ENCODE measurements at places on chromosomes 7 and 10.
A peak's percentile ranks its signal among the peaks of the same experiment; 100 is the strongest.

GRCh38 chr10:126170776-126171175 is 217.5 kb downstream of the ADAM12 start:
- DNase-seq, result no peak

- DNase-seq, result no peak
These were observed 448.6 kb upstream of the NRP1 start for GRCh38 chr10:33783078-33783477.

DNA sequence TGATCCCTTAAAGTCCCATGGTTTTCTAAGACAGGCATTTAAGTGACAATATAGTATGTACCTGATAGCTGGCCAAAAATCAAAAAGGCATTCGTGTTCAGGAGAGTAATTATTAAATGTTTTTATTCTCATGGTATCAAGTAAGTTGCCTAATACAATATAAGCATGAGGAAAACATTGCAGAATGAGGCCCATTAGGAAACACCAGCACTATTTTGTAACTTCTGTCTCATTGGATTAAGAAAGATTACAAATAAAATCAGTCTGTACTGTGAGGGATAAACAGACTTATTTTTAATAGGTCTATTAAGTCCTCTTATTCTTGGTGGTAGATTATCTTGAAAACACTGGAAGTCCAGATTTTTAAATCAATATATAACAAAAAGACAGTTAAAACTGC is 110.1 kb downstream of the SNX13 start:
- no peak for DNase-seq

DNA sequence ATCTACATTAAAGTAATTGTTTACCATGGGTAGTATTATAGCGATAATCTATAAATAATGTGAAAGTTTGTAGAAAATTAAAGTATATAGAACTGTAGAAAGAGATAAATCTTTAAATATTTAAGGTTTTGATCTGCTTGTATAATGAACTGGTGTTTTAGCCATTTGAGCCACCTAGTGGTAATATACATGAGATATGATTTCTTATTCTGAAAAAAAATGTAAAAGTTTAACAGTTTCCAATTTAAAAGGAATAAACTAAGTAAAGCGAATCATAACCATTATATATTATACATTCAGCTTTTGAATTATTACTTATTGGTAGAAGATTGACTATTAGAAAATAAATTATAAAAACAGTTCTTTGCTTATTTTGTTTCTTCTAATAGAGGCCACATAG is 91.2 kb downstream of the OTUD1 start:
- no peak for DNase-seq

GRCh38 chr10:132237871-132238270 is 51.1 kb downstream of the DPYSL4 start:
- DNase-seq, result no peak

DNA sequence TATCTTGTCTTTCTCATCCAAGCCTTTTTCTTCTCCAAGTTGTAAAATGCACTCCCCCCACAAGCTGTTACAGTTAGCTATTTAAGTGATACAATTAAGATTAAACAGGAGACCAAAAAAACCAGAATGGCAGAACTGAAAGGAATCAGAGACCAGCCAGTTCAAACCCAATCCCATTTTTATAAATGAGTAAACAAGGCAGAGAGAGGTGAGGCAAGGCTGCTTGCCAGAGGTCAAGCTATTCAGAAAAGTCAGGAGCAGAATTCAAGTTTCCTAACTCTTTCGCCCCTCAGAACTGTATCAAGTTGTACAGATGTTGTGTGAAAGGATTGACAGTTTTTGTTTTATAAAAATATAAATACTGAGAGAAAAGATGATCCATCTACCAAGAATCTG is 90.2 kb downstream of the ZFAND4 start:
- DNase-seq, result no peak

GRCh38 chr10:248307-248706 is 113.1 kb downstream of the ZMYND11 start:
- DNase-seq, result no peak

GRCh38 chr10:100146875-100147650 is 38.8 kb downstream of the ERLIN1 start:
- no peak for DNase-seq

DNA sequence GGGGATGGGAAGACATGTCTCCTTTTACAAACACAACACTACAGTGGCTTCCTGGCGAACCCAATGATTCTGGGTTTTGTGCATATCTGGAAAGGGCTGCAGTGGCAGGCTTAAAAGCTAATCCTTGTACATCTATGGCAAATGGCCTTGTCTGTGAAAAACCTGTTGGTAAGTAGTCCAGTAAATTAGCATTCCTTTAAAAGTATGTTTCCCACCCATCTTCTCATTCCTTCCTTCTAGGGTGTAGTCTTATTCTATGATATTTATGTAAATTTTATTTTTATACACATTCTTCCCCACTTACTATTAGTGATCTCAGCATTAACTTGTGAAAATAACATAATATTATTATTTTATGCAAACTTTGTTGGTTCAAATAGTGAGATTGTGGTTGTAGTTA is 206.9 kb downstream of the ATRNL1 start:
- no peak for DNase-seq

DNA sequence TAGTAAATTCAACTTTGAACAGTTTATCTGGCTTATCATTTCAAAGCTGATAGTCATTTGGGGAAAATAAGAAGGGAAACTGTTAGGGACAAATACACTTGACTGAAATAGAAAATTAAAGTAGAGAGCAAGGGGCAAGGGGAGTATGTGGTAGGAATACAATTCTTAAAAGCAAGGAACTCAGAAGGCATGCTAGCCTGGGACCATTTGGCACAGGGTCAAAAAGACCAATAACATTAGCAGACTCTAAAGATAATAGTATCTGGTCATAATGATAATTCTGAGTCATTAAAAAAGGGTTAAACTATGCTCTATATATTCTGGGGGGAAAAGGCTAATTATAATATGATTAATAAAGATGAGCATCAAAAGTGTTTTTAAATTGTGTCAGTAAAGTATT is 112.2 kb downstream of the CNOT4 start:
- no peak for DNase-seq

GRCh38 chr7:3915337-3915878 is 614.4 kb downstream of the SDK1 start:
- DNase-seq, result no peak

DNA sequence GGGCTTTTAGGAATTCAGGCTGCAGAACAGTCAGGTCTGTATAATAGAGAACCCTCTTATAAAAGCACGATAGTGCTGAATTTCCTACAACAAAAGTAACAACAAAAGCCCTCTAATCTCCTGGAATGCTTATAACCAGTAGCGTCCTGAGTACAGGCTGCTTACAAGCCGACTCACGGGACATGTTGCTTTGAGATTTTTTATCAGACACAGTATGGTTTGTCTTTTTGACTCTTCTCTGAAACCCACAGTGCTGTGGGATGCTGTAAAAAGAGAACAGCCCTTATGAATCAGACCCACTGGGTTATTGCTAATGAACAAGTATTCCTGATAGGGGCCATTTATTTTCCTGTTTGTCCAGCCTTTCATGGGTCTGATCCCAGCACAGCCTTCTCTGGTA is 59.4 kb downstream of the PLPP4 start:
- no peak for DNase-seq

DNA sequence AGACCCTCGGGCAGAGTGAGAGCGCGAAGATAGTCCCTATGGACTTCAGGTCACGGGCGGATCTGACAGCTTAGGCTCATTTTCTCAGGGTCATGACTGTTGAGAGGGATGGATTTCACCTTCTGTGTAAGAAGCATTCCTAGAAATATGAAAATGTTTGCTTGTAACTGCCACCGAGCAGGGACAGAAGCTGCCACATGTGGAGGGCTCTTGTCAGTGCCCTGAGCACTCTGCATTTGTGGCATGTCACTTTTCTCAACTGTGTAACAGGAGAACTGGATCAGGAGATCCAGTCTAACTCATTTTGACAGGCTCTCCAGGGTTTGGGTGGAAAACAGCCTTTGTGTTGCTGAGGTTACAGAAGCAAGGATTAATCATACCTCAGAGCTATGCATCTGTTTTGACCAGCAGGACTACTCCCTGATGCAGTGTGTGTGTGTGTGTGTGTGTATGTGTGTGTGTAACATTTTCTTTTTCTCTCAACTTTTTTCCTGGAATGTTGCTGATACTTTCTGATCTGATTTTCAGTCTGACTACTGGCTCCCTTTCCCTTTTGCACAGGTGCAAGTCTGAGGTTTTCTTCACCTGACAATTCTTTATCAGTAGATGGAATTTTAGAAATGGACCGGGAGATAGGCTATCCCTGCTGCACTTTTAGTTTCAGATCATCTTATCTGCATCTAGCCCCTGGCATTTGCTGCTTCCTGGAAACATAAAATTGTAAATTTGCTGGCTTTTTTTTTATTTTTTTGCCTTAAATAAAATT is 183.3 kb downstream of the STK31 start:
- DNase-seq, result no peak

DNA sequence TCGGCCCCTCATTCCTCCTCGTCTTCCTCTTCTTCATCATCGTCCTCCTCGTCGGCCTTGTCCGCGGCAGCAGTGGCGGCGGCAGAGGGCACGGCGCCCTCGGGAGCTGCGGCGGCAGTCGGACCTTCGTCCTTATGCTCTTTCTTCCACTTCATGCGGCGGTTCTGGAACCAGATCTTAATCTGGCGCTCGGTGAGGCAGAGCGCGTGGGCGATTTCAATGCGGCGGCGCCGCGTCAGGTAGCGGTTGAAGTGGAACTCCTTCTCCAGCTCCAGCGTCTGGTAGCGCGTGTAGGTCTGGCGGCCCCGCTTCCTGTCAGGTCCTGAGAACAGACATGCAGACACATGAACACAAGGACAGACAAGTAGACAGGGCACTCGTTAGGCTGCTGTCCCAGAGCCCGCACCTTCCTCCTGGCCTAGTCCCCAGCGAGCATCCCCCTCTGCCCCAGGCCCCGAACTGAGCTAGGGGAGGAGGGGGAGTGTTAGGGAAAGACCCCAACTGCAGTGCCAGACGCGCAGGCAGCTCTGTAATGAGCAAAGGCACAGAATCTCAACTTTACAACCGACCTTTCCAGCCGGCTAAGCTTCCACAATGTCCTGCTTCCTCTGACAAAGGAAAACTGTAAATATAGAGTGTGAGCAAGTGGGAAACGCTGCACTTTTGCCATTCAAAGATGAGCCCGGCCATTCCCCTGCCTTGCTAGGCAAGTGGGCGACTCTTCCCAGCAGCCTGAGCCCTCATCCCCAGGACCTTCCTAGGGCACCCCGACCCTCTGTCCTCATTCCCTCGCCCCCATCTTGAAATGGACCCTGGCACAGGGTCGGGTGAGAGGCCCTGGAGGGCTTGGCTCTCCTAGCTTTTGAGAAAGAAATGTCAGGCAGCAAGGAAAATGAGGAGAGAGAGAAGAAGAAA is 1.3 kb downstream of the HOXA7 start:
- DNase-seq, result peak; percentile 25

DNA sequence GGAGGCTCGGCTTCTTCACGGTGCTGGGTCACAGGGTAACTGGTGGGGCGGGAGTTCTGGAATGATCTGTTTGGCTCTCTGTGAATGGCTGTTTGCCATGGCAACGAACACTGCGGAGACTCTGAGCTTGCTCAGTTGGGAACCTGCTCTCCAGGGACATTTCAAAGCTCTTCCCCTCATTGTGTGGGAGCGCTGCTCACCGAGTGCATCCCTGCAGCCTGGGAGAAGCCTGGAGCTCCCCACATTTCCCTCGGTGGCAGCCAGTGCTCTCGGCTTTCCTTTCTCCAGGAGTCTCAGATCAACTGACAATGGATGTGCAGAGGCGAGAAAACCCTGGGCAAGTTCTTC is 57.6 kb upstream of the CACUL1 start:
- DNase-seq, result no peak

DNA sequence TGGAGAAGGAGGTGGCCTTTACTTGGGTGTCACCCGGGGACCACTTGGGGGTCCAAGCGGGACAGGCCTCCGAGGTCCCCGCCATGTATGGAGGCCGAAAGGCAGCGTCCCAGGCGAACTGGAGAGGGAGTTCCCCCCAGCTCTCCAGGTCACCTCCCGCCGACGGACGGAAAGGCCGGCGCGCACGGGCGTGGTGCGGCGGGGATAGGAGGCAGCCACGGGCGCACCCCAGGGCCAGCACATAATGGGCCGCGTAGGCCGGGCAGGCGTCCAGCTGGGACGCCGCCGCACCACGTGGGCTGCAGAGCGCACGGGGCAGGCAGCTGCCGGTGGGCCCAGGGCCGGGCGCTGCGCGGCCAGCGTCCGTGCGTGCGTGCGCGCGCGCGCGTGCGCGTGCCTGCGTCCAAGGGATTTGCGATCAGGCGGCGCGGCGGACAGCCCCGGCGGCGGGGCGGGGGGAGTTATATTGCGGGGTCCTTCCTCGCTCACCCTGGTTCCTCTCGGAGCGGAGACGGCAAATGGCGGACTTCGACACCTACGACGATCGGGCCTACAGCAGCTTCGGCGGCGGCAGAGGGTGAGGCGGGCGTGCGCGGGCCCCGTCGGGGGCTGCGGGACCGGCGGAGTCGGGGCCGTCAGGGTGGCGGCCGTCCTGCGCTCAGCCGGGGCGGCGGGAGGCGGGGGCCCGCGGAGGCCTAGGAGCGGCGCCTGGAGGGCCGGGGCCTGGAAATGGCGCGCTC is at the start of gene EIF4H:
Gene EIF4H, plus strand, starts transcription at position 491 of the 740 bp plus-strand sequence. Its CDS starts 28 bp downstream, at position 519.
- peak; percentile 86 for DNase-seq

DNA sequence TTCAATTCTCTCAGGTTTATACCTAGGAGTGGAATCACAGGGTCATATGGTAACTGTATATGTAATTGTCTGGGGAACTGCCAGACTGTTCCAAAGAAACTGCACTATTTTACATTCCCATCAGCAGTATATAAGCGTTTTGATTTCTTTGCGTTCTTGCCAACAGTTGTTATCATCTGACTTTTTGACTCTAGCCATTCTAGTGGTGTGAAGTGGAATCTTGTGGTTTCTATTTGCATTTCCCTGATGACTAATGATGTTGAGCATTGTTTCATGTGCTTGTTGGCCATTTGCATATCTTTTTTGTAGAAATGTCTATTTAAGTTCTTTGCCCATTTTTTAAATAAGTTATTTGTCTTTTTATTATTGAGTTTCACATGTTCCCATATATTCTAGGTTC is 44.3 kb upstream of the ZC3HAV1 start:
- no peak for DNase-seq

DNA sequence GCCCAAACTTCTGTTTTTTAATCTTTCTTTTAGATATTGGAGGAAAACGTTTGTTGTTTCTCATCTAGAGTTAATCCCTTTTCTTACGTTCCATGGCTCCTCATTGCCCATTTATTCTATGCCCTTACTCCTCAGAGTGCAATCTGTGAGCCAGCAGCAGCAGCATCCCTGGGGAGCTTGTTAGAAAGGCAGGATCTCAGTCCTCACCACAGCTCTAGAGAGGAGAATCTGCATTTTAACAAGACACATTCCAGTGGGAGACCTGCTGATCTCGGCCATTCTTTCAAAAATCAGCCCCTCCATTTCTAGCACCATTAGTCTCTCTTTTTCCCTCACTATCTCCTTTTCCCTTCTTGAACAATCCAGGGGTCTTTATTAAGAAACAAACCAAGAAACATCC is 84.4 kb upstream of the NOBOX start:
- no peak for DNase-seq

GRCh38 chr7:157625973-157626742 is 289.4 kb downstream of the DNAJB6 start:
- DNase-seq, result no peak
